A673 (cell line): ENCODE measurements at places on chromosomes 1 and 21. TPM values are rescaled to one million over a fixed set of nuclear protein-coding genes. Genes with fewer than 3 reads are reported as not detected.

GRCh38 chr1:237851210-237851845, 39.4 kb downstream of the ZP4 start:
- DNase-seq: peak; percentile 65

DNA sequence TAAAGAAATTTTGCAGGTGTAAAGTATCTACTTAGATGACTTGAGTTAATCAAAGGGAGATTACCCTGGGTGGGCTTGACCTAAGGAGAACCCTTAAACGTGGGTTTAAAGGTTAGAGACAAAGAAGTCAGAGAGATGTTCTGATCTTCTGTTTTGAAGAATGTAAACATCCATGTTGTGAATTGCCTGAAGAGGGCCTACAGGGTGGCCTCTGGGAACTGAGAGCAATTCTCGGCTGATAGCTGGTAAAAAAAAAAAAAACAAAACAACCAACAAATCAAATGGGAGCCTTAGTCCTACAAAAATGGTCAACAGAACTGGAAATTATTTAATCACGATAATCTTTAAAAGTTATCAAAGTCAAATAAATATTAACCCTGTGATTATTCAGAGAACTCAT, 89.4 kb upstream of the BCL10 start:
- DNase-seq: no peak

- peak; percentile 47 for DNase-seq
These were observed 371.2 kb downstream of the NPHP4 start for GRCh38 chr1:5620997-5621396.

GRCh38 chr1:247417831-247418230, 1.9 kb downstream of the NLRP3 start:
- DNase-seq: no peak

GRCh38 chr1:31786366-31787060, 22.4 kb upstream of the ADGRB2 start:
- DNase-seq: no peak

DNA sequence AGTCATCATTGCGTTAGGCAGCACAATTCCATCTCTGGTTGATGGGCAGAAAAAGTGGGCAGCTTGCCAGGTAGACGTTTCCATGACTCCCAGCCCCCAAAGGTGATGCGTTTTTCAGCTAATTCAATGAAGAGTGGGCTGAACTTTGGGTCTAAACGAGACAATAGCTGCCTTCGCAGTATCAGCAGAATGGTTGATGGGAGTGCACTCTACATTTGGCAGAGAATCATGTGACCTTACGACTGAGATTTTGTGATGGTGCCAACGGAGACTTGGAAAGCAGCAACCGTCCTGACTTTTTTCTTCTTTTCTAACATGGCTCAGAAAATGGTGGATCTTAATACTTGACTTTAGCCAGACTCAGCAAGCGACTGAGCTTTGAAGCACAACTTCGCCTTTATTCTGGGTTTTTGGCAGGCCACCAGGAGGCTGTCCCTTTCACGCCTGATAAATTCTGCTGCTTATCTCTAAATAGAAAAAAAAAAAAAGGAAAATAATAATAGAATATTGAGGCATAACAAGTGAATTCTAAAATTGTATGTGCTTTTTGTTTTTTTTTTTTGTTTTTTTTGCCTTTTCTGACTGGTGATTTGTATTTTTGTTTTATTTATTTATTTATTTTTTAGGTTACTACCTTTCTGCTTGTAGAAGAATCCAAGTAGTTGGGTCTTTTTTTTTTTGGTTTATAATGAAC, 804.8 kb downstream of the USP25 start:
- peak; percentile 9 for DNase-seq

DNA sequence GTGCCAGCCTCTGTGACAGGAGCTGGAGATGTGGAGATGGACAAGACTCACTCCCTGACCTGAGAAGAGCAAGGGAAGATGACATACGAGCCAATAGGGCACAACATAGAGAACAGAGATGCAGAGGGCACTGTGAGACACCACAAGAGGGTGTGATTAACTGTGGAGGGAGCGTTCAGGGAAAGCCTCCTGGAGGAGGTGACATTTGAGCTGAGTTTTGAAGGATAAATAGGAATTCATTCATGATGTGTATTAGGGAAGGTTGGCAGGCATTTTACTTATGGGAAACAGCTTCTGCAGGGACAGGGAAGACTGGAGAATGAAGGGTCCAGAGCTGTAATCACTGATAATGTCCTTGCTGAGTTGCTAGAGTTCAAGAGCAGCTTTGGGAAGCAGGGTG, 25.0 kb upstream of the TENT5C start:
- no peak for DNase-seq

- DNase-seq: no peak
These were observed 11.5 kb upstream of the SLC44A3 start for GRCh38 chr1:94808669-94809068.

GRCh38 chr1:4494558-4494957, 159.9 kb upstream of the AJAP1 start:
- no peak for DNase-seq

DNA sequence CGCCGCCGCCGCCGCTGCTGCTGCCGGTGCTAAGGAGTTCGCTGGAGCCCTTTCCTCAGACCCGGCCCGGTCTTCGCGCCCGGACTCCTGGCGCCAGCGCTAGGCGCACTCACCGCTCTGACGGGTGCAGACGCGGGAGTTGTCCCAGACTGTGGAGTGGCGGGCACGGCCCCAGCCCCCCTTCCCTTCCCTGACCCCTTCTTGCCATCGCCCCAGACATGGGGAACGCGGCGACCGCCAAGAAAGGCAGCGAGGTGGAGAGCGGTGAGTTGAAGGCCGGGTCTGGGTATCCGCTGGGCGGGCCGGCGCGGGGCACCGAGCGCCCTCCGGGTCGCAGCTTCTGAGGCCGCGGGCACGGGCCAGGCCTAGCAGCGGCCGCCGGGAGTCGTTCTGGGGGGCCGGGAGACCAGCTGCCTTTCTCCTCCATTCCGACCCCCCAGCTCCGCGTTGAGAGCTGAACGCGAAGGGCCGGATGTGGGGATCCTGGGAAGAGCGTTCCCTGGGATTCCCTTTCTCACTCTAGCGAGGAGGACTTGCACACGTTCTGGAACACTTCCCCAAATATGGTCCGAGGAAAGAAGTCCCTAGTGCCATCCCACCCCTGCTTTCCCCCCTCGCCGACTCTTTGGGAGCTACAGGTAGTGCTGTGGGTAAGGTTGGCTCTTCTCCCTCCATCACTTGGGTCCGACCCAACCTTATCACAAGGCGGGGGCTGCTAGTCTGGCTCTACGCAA, 65.8 kb upstream of the PRKACB start:
- peak; percentile 40 for DNase-seq

GRCh38 chr1:180670681-180671080, 38.9 kb downstream of the XPR1 start:
- DNase-seq: no peak

DNA sequence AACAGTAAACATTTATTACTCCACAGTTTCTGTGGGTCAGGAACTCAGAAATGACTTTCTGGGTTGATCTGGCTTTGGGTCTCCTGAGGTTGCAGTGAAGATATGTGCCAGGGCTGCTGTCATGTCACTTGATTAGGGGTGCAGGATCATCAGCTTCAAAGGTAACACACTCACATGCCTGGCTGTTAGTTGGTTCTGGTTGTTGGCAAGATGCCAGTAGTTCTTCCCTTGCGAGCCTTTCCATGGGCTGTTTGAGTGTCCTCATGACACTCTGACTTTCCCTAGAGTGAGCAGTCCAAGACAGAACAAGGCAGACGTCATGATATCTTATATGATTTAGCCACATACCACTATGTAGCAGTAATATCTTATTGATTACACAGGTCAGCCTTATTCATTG, 1.8 kb downstream of the SWT1 start:
- DNase-seq: no peak

GRCh38 chr1:20137055-20137454, 2.1 kb upstream of the PLA2G2F start:
- DNase-seq: no peak

GRCh38 chr1:37725851-37726613, 33.7 kb downstream of the CDCA8 start:
- no peak for DNase-seq

DNA sequence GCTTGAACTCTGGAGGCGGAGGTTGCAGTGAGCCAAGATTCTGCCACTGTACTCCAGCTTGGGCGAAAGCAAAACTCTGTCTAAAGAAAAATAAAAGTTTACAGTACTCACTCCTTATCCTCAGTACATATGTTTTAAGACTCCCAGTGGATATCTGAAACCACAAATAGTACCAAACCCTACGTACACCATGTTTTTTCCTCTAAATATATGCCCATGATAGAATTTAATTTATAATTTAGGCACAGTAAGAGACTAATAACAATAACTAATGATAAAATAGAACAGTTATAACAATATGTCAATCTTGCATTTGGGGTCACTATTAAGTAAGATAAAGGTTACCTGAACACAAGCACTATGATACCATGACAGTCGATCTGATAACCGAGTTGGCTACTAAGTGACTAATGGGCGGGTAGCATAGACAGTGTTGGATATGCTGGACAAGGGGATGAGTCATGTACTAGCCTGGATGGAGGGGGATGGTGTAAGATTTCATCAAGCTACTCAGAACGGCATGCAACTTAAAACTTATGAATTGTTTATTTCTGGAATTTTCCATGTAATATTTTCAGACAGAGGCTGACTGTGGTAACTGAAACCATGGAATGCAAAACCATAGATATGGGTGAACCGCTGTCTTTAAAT, 43.7 kb downstream of the ST7L start:
- DNase-seq: peak; percentile 10

- no peak for DNase-seq
These were observed 89.1 kb downstream of the SMYD3 start for GRCh38 chr1:246417813-246418564.

Gene MAP1LC3C
- total RNA-seq: not detected in 2 replicates

Gene RGSL1
- not detected in 2 replicates for total RNA-seq

Gene H3-3A
- 638 and 640 TPM in 2 replicates for total RNA-seq

Gene SMIM1
- total RNA-seq: 0.81 and 1.5 TPM in 2 replicates

Gene NHLH1
- 0.43 and 0.55 TPM in 2 replicates for total RNA-seq

Gene LDLRAD1
- not detected in 2 replicates for total RNA-seq

Gene DMBX1
- total RNA-seq: 0.69 and 1.4 TPM in 2 replicates

Gene CD52
- not detected in 2 replicates for total RNA-seq

Gene IQCC
- 7.2 and 7.9 TPM in 2 replicates for total RNA-seq

Gene CLDN17
- total RNA-seq: not detected in 2 replicates

Gene EXTL1
- total RNA-seq: 0.07 TPM in 1 of 2 replicates, not detected in the other

Gene KCNN3
- total RNA-seq: 0.73 and 1.5 TPM in 2 replicates

Gene C1orf167
- not detected in 2 replicates for total RNA-seq
